ENCODE measurements at places on chromosomes 3 and 15. TPM values are rescaled to one million over a fixed set of nuclear protein-coding genes. Genes with fewer than 3 reads are reported as not detected.

GRCh38 chr15:100859970-100860828, 19.4 kb upstream of the ALDH1A3 start:
- H3K27me3 ChIP-seq = peaks cover 6% of the 10 kb centered on the region
- DNase-seq = no peak
- no peaks in the 10 kb centered on the region for H3K36me3 ChIP-seq
- no peak overlapping the region for H3K4me3 ChIP-seq

DNA sequence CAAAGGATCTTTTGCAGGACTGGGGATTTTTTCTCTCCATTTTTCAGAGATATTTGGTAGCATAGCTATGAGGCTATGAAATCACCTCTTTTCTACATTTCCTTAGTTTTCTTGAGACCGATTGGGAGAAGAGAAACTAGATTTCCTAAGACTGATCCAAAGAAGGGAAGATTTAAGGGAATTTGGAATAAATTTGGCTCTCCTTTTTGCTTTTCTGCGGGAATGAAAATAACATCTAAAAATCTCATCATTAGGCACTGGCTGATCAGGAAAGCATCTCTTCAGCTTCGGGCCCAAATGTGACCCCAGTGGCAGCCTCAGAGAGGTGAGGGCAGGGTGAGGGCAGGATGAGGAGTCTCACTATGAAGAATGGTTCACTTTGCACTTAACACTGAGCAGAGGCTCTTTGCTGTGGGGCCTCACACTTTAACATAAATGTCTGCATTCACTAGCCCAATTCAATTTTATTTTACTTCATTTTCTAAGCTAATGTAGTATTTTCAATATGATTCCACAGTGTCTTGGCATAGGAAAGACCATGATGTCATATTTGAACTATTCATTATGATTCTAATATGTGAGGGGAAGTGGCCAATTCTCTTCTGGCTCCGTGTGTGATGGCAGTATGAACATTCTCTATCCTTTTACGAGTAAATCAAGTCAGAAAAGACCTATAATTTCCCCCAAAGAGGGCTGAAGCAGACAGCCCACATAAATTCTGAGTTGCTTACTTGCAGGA, 193.2 kb downstream of the MEX3B start:
- H3K4me1 ChIP-seq = no peaks in the 10 kb centered on the region
- H3K27ac ChIP-seq = no peak overlapping the region
- peak; percentile 31 for DNase-seq

DNA sequence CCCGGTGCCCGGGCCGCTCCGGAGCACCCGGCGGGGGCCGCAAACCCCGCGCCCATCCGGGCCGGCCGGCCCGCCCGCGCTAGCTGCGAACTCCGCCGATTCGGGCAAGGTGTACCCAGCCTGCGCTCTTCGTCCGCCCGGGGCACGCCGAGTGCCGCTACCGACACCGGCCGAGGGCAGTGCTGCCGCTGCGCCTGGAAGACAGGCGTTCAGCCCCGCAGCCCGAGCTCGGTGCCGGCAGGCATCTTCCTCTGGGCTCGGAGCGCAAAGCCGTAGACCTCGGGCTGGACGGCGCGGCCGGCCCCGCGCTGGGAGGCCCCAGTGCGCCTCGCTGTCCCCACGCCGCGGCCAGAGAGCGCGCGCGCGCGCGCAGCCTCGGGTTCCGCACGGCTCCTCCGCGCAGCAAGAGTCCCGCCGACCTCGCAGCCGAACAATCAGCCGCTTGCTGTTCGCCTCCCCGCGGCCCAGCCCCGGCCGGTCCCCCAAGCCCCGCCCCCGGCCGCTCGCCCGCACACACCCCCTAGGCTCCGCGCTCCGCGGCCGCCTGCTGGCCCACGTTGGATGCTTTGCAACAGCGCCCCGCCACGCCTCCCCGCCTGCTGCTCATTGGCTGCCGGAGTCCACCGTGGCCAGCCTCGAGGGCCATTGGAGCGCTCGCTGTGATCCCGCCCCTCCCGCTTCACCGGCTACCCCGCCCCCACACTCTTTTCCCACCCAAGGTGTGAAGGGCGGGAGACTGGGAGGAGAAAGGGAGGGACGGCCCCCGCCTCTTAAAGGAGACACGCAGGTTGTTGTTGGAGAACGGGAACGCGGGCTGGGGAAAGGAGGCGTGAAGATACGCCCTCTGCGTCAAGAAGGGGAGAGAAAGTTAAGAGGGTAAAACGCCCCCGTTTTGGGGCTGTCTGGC, at the start of gene LRIG1:
Gene LRIG1, minus strand, starts transcription at position 447 of the 907 bp plus-strand sequence. CDS start 615 bp downstream, outside the sequence.
- H3K27me3 ChIP-seq = peaks cover 3% of the 10 kb centered on the region
- H3K4me3 ChIP-seq = peak within 1 kb of the TSS; percentile 97
- H3K4me1 ChIP-seq = peaks cover 1% of the 10 kb centered on the region
- peak; percentile 97 for DNase-seq
- H3K36me3 ChIP-seq = no peaks in the 10 kb centered on the region
- H3K27ac ChIP-seq = peak within 1 kb of the TSS; percentile 95

DNA sequence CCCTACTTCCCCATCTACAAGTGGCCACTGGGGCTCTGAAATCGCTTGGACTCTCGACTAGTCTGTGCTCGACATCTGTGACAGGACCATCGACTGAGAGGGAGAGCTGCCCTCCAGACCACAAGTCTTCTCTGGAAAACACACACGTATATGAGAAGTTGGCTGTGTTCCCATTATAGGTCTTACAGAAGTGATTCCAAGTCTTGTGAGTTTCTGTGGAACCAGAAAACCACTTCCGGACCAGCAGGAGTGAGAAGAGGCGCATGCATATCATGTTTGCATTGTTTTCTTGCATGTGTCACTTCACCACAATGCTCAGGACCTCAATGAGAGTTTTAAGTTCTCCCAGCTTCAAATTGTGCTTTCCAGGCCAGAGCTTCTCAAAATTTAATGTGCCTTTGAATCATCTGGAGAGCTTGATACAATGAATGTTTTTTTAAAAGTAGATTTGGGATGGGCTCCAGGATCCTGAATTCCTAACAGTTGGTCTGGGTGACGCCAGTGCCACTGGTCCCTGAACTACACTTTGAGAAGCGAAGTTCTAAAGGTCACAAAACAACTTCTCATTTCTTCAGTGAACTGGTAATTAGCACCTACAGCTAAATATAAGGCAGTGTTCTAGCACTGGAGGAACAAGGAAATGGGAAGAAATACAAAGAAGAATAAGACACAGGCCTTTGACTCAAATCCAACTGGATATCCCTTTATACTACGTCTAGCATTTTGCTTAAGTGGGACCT, 15.7 kb downstream of the LIPC start:
- H3K4me3 ChIP-seq = no peak overlapping the region
- DNase-seq = peak; percentile 72
- H3K27me3 ChIP-seq = no peaks in the 10 kb centered on the region

- no peak overlapping the region for H3K4me3 ChIP-seq
- no peak for DNase-seq
- H3K27ac ChIP-seq = no peak overlapping the region
These were observed 49.5 kb downstream of the FBN1 start for GRCh38 chr15:48595981-48596380.

- H3K36me3 ChIP-seq = no peaks in the 10 kb centered on the region
- DNase-seq = no peak
- H3K4me3 ChIP-seq = no peak overlapping the region
- no peaks in the 10 kb centered on the region for H3K27me3 ChIP-seq
These were observed 300.0 kb downstream of the CADM2 start for GRCh38 chr3:85258819-85259218.

DNA sequence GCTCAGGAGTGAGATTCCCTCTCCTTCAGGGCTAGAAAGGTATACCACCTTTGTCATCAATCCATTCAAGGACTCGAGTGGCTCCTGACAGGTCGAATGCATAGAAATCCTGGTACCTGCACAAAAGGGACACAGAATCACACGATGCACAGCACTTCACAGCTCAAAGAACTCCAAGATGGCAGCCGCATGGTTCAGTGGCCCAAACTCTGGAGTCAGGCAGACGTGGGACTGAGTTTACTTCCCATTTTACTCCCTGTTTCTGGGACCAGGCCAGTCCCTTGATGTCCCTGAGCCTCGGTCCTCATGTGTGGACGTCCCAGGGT, 536 bp downstream of the WDR73 start:
- no peak for DNase-seq
- H3K4me3 ChIP-seq = peak overlapping the region; percentile 83
- peak overlapping the region; percentile 92 for H3K27ac ChIP-seq
- H3K4me1 ChIP-seq = peaks cover 11% of the 10 kb centered on the region

DNA sequence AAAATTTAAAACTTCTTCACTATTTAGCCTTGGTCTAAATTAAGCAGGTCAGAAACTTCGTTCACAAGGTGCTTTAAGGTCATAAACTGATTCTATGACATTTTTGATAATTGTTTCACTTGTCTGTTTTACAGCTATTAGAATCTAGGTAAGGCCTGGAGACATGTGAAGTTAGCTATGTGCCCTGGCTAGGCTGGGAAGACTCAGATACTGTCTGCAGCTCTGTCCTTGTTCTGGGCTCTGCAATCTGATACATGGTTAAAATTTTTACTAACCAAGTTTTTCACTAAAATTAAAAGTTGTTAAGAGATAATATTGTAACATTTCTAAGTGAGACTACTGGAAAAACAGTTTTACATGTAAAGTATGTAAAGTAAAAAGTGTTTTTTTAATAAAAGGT, 479.6 kb upstream of the EPHA6 start:
- no peak overlapping the region for H3K27ac ChIP-seq
- H3K4me1 ChIP-seq = no peaks in the 10 kb centered on the region
- DNase-seq = no peak
- no peaks in the 10 kb centered on the region for H3K27me3 ChIP-seq
- no peak overlapping the region for H3K4me3 ChIP-seq

- H3K4me3 ChIP-seq = no peak overlapping the region
- H3K36me3 ChIP-seq = no peaks in the 10 kb centered on the region
- H3K27me3 ChIP-seq = peaks cover 49% of the 10 kb centered on the region
- no peak for DNase-seq
These were observed 27.7 kb upstream of the MUC4 start for GRCh38 chr3:195839260-195840010.

The PTX3 gene
- total RNA-seq = 96.7 TPM

- H3K4me3 ChIP-seq = no peak overlapping the region
- H3K36me3 ChIP-seq = peaks cover 13% of the 10 kb centered on the region
- DNase-seq = no peak
- H3K27ac ChIP-seq = no peak overlapping the region
- H3K4me1 ChIP-seq = no peaks in the 10 kb centered on the region
These were observed 15.3 kb upstream of the SPG21 start for GRCh38 chr15:65004993-65005392.

The KLHL6 gene
- not detected for total RNA-seq

GRCh38 chr3:143418391-143418790, 298.8 kb downstream of the CHST2 start:
- DNase-seq = no peak
- no peak overlapping the region for H3K4me3 ChIP-seq
- no peaks in the 10 kb centered on the region for H3K27me3 ChIP-seq
- H3K27ac ChIP-seq = no peak overlapping the region

GRCh38 chr3:178289544-178290160, 246.6 kb upstream of the KCNMB2 start:
- DNase-seq = peak; percentile 32
- no peaks in the 10 kb centered on the region for H3K27me3 ChIP-seq
- no peaks in the 10 kb centered on the region for H3K4me1 ChIP-seq
- H3K27ac ChIP-seq = no peak overlapping the region
- no peaks in the 10 kb centered on the region for H3K36me3 ChIP-seq

The TGM4 gene
- total RNA-seq = under 0.01 TPM

GRCh38 chr15:92921215-92922131, 21.3 kb downstream of the CHD2 start:
- DNase-seq = peak; percentile 73
- H3K27ac ChIP-seq = no peak overlapping the region
- H3K4me3 ChIP-seq = no peak overlapping the region

The SOX14 gene
- total RNA-seq = not detected

GRCh38 chr3:169923189-169923588, 11.8 kb downstream of the SAMD7 start:
- H3K36me3 ChIP-seq = no peaks in the 10 kb centered on the region
- H3K4me3 ChIP-seq = no peak overlapping the region
- no peak overlapping the region for H3K27ac ChIP-seq
- H3K27me3 ChIP-seq = peaks cover 15% of the 10 kb centered on the region
- no peaks in the 10 kb centered on the region for H3K4me1 ChIP-seq
- no peak for DNase-seq

GRCh38 chr3:118909763-118910162, 124.9 kb downstream of the IGSF11 start:
- no peaks in the 10 kb centered on the region for H3K36me3 ChIP-seq
- no peak overlapping the region for H3K27ac ChIP-seq
- no peak overlapping the region for H3K4me3 ChIP-seq
- no peak for DNase-seq
- H3K27me3 ChIP-seq = no peaks in the 10 kb centered on the region

DNA sequence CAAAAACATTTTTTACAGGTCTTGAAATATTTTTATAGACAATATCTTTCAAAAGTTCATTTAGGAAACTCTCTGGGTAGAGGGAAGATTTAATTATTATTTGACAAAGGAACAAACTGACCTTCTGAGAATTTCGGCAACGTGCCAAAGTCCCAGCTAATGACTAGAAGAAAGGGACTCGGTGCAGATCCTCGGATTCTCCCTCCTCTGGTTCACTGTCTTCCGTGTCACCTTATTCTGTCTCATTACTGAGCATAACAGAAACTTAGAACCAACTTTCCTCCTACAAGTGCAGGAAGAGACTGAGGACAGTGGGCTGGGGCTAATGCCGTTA, 339.1 kb downstream of the MECOM start:
- no peak overlapping the region for H3K27ac ChIP-seq
- H3K4me3 ChIP-seq = no peak overlapping the region
- H3K27me3 ChIP-seq = no peaks in the 10 kb centered on the region
- no peaks in the 10 kb centered on the region for H3K36me3 ChIP-seq
- DNase-seq = no peak
- peaks cover 7% of the 10 kb centered on the region for H3K4me1 ChIP-seq

DNA sequence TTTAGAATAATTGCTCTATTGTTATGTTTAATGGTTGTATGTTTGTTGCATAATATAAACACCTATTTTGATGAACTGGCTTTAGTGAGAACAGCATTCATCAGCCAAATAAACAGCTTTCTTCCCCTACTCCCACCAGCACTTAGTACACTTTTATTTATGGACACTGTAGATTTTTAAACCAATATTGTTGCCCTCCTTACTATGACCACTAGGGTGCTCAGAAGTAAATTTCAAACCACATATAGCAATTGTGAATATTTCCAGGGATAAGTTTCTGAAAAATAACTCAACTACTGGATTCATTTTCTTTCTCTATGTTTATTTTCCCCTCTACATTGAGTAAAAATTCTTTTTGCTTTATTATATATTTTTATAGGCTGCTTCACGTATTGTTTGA, 84.7 kb upstream of the PTX3 start:
- no peak overlapping the region for H3K4me3 ChIP-seq
- no peaks in the 10 kb centered on the region for H3K27me3 ChIP-seq
- H3K4me1 ChIP-seq = peaks cover 4% of the 10 kb centered on the region
- no peak overlapping the region for H3K27ac ChIP-seq

All from IMR-90 (cell line).